ENCODE measurements at places on chromosomes 5 and 9. TPM values are rescaled to one million over a fixed set of nuclear protein-coding genes. Genes with fewer than 3 reads are reported as not detected.

Gene PIP5K1B
- total RNA-seq: not detected

Gene TBC1D2
- total RNA-seq: 6.9 TPM

Gene ARL15
- total RNA-seq: 48.8 TPM

Gene PLPP7
- 0.65 TPM for total RNA-seq

Gene SPINK13
- total RNA-seq: not detected

Gene INSL4
- total RNA-seq: not detected

Gene FAM13B
- 33.1 TPM for total RNA-seq

Gene INSL6
- not detected for total RNA-seq

Gene TMEFF1
- 6.2 TPM for total RNA-seq

Gene PRDM9
- not detected for total RNA-seq

Gene OR1Q1
- not detected for total RNA-seq

Gene NIPAL4
- total RNA-seq: not detected

Gene TRIO
- total RNA-seq: 248 TPM

Gene STKLD1
- total RNA-seq: 0.57 TPM

Gene TAF11L14
- not detected for total RNA-seq

Gene ACSL6
- total RNA-seq: not detected

Gene TRIM52
- total RNA-seq: 8.1 TPM

Gene FOXD4
- 0.27 TPM for total RNA-seq

Gene EIF4E1B
- total RNA-seq: not detected

Gene BTNL8
- total RNA-seq: not detected

Gene C7
- total RNA-seq: not detected

Gene PCDHB5
- 0.40 TPM for total RNA-seq
